ENCODE measurements at places on chromosomes 6 and 20. TPM values are rescaled to one million over a fixed set of nuclear protein-coding genes. Genes with fewer than 3 reads are reported as not detected.

The CST4 gene
- total RNA-seq, result not detected

DNA sequence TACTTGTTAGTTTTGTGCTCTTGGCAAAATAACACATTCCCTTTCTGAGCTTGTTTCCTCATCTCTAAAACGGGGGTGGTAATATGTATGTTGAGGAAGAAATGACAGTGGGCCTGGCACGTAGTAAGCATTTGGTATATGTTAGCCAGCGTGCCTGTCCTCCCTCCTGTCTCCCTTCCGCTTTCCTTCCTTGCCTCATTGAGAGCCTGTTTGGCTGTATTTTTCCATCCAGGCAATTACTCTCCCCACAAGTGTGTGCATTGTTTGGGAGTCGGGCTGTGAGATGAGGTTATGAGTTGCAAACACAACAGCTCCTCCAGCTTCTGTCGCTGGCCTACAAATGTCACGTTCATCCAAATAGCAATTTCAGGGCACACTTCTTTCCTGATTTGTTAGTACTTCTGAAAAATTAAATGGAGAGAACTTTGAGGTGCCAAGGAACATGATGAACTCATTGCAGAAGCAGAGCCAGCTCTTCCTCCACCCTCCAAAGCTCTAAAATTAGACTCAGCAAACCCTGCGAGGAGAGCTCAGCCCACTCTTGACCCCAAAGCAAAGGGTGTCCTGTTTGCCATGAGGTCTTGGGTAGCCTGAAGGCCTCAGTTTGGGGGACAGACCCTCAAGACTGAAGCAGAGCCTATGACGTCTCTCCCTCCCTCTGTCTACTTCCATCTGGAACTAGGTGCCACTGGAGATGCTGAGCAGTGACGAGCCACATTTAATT, 50.7 kb upstream of the TOX2 start:
- no peak for DNase-seq

GRCh38 chr6:68779366-68779765, 144.3 kb downstream of the ADGRB3 start:
- DNase-seq, result no peak

DNA sequence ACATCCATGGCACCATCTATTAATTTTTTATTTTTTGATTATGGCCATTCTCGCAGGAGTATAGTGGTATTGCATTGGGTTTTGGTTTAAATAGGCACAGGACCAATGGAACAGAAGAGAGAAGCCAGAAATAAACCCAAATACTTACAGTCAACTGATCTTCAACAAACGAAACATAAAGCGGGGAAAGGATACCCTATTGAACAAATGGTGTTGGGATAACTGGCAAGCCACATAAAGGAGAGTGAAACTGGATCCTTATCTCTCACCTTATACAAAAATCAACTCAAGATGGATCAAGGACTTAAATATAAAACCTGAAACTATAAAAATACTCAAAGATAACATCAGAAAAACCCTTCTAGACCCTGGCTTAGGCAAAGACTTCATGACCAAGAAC, 25.3 kb upstream of the RUNX2 start:
- DNase-seq, result no peak

DNA sequence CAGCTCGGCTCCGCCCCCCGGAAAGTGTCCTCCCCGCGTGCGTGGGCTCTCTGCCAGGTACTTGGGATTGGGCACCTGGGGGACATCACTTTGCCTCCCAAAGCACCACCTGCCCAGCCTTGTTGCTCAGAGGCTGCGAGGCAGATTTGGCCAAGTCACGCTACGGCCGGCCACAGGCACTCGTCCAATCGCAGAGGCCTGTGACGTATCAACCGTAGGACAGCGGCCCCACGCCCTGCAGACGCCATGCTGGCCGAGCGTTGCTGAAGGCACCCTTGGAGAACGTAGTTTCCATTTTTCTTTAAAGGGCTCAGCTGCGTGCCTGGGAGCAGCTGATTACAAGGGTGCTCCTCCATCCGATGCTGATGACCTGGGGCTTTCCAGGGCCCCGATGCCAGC, 3.1 kb downstream of the NTSR1 start:
- DNase-seq, result no peak

- no peak for DNase-seq
These were observed 13.1 kb downstream of the QRSL1 start for GRCh38 chr6:106642476-106642875.

DNA sequence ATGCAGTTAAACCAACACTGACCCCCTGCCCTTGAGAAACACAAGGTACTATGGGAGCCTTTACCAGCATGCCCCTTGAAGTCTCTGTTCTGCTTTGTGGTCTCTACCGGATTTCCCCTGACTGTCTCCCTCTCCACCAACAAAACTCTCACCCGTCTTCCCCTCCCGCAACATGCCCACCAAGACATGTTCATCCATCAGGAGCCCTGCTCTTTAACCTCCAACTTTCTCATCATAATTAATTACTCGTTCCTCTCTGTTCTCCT, 1.1 kb downstream of the ZNF165 start:
- DNase-seq, result no peak
